ENCODE measurements at places on chromosomes 1 and 21.

- DNase-seq = no peak
- no peaks in the 10 kb centered on the region for H3K36me3 ChIP-seq
- H3K27ac ChIP-seq = peak overlapping the region; percentile 65
- H3K4me1 ChIP-seq = no peaks in the 10 kb centered on the region
- H3K4me3 ChIP-seq = no peak overlapping the region
These were observed 6.5 kb downstream of the PODN start for GRCh38 chr1:53068314-53069099.

DNA sequence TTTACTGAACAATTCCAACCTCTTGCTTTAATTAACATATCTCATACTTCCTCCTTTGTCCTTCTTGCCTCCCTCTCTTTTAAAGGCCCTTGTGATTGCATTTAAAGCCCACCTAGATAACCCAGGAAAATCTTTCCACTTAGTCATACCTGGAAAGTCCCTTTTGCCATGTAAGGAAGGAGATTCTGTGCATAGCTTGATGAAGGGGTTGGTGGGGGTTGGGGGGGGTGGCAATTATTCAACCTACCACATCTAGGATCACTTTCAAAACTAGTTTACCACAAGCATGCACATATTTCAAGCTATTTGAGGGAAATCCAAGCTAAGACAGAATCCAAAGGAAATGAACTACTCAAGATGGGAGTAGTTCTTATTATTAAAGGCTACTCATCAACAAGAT, 249.1 kb upstream of the PTBP2 start:
- DNase-seq = no peak
- no peak overlapping the region for H3K27ac ChIP-seq
- no peak overlapping the region for H3K4me3 ChIP-seq
- no peaks in the 10 kb centered on the region for H3K4me1 ChIP-seq
- H3K36me3 ChIP-seq = no peaks in the 10 kb centered on the region

DNA sequence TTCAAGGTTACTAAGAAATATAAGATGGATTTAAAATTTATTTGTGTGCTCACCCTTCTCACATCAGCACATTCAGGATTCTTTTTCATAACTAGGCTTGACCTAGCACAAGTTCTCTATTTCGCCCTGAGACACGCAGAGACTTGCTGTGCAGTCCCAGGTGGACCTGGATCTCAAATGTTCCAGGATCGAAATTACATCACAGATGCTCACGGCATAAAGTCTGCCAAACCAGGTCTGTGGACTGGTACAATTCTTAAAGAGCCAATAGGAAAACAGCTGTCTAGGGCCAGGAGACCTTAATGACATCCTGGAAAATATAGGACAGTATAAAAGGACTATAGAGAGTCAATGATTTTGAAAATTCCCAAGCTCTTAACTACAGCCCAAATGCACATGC, 2.2 kb downstream of the PGBD5 start:
- peaks cover 9% of the 10 kb centered on the region for H3K4me1 ChIP-seq
- peak overlapping the region; percentile 66 for H3K4me3 ChIP-seq
- DNase-seq = no peak
- H3K27ac ChIP-seq = no peak overlapping the region
- H3K36me3 ChIP-seq = no peaks in the 10 kb centered on the region
- peaks cover 73% of the 10 kb centered on the region for H3K27me3 ChIP-seq

DNA sequence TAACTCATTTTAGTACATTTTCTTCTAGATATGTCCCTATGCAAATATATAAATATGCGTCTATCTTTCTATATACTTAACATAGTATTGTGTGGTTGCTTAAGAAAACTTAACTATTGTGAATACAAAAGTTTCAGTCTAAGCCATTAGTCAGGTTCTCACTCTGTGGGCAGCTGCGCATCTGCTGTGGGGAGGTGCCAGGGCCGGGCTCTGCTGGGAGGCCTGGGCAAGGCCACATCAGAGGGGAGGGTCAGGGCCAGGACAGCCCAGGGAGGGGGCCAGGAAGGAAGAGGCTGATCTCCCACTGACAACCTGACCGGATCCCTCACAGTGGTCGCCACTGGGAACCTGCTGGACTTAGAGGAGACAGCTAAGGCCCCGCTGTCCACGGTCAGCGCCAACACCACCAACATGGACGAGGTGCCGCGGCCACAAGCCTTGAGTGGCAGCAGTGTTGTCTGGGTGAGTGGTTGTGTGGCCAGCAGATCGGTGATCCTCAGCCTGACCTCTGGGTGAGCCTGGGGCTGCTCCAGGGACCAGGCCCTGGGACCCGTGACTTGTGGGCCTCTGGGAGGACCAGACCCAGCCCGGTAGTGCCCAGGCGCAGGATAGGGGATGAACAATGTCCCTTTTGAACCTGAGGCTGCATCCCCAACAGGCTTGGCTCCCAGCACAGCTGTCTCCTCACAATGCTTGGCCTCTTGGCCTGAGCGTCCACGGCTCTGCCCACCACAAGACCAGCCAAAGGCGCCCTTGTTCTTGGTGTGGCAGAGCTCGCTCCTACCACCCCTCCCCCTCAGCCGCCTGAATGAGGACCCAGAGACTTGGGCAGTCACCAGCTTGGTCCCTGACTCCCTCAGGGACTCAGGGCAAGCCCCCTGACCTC, 20.2 kb downstream of the LDLRAP1 start:
- peak overlapping the region; percentile 92 for H3K27ac ChIP-seq
- H3K4me1 ChIP-seq = peaks cover 48% of the 10 kb centered on the region
- DNase-seq = no peak
- H3K27me3 ChIP-seq = no peaks in the 10 kb centered on the region
- peaks cover 22% of the 10 kb centered on the region for H3K36me3 ChIP-seq
- peak overlapping the region; percentile 90 for H3K4me3 ChIP-seq

DNA sequence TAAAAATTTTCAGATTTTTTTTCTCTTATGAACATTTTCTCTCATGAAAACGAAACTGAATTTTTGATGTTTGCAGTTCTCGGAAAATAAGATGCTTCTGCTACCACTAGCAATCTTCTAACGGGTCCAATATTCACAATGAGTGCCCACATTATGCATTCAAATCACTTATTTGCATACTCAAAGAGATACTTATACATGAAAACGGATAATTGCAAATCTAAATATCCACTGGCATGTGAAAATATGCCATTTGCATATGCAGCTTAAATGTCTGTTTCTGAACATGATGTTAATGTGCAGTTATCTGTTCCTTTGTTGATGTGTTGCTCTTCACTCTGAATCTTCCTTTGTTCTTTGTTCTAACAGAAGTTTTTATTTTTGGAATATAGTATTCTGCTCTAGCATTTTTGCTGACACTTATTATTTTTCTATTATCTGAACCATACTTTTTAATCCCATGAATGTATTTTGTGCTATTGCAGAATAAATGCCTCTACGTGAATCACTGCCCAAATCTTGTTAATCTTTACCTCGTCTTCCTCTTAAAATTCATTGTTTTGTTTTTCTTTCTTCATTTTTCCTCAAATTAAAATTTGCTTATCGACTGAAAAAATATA, 259.4 kb upstream of the BRINP3 start:
- H3K4me3 ChIP-seq = no peak overlapping the region
- H3K4me1 ChIP-seq = no peaks in the 10 kb centered on the region
- H3K36me3 ChIP-seq = no peaks in the 10 kb centered on the region

GRCh38 chr1:75768016-75768415, 18.0 kb upstream of the RABGGTB start:
- no peak overlapping the region for H3K27ac ChIP-seq
- H3K4me1 ChIP-seq = no peaks in the 10 kb centered on the region
- H3K27me3 ChIP-seq = peaks cover 16% of the 10 kb centered on the region
- no peak for DNase-seq
- H3K36me3 ChIP-seq = no peaks in the 10 kb centered on the region

DNA sequence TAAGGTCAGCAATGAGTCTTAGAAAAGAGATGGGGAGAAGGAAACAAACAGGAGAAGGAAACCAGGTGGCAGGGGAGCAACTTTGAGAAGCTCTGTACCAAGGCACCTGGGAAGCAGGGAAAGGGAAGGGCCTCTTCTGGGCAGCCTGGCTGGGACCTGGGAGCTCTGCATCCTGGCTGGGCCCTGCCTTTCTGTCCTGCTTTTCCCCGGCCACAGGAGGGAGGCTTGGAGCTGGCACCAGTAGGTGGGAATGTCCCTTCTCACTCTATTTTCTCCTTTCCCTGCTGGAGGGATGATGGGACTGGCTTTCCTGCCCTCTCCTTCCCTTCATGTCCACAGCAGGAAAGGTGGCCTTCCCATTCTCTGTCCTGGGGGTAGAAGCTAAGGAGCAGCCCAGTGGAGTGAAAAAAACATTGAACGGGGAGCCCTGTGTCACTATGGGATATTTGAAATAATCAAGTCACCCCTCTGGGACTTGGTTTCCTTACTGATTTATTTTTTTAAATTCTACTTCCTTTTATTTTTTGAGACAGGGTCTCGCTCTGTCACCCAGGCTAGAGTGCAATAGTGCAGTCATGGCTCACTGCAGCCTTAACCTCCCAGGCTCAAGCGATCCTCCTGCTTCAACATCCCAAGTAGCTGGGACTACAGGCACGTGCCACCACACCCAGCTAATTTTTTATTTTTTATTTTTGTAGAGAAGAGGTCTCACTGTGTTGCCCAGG, 5.1 kb upstream of the NES start:
- H3K4me1 ChIP-seq = peaks cover 5% of the 10 kb centered on the region
- DNase-seq = no peak
- H3K27me3 ChIP-seq = peaks cover 85% of the 10 kb centered on the region
- H3K36me3 ChIP-seq = peaks cover 8% of the 10 kb centered on the region

DNA sequence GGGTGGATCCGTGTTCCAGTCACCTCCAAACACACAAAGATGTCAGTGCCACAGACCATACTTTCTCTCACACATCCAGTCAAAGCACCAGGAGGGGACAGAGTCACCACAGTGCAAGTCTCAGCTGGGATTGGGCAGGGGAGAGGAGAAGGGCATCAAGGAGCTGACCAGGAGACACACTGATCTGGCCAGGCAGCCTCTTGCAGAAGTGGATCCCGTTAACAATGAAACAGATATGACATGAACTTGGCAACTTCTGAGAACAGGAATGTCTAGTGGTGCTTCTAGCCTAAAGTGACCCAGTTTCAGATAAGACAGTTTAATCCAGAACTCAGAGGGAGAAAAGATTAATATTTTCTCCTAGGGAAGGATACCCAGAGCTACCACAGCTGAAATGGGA, 71.0 kb downstream of the HIVEP3 start:
- H3K4me1 ChIP-seq = peaks cover 27% of the 10 kb centered on the region
- no peaks in the 10 kb centered on the region for H3K27me3 ChIP-seq
- H3K27ac ChIP-seq = no peak overlapping the region

DNA sequence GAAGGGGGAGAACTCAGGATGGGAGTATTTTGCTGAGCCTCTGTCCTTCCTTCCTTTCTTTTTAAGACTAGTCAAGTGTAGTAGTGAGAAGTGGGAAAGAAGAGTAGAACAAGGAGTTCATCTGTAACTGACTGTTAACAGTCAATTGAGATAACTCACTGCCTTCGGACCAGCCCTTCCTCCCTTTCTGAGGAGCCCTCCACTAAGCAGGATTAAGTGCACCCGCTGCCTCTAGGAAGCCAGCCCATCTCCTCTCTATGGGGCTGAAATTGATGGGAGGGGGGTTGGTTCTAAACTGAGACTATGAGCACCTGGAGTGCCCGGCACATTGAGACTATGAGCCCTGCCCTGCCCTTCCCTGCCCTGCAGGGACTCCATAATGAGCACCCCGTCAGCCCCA, 72.7 kb upstream of the TINAGL1 start:
- peaks cover 8% of the 10 kb centered on the region for H3K4me1 ChIP-seq
- no peak overlapping the region for H3K27ac ChIP-seq
- H3K27me3 ChIP-seq = peaks cover 37% of the 10 kb centered on the region
- no peaks in the 10 kb centered on the region for H3K36me3 ChIP-seq

GRCh38 chr1:89125240-89125912, 538 bp downstream of the GBP2 start:
- peaks cover 61% of the 10 kb centered on the region for H3K4me1 ChIP-seq
- H3K36me3 ChIP-seq = peaks cover 49% of the 10 kb centered on the region
- H3K27ac ChIP-seq = peak overlapping the region; percentile 95
- H3K4me3 ChIP-seq = peak overlapping the region; percentile 100
- no peak for DNase-seq
